CD4-positive, alpha-beta T cell treated with Interleukin-4 for 4 hours (primary cell): ENCODE measurements at places on chromosomes 5 and 9.

DNA sequence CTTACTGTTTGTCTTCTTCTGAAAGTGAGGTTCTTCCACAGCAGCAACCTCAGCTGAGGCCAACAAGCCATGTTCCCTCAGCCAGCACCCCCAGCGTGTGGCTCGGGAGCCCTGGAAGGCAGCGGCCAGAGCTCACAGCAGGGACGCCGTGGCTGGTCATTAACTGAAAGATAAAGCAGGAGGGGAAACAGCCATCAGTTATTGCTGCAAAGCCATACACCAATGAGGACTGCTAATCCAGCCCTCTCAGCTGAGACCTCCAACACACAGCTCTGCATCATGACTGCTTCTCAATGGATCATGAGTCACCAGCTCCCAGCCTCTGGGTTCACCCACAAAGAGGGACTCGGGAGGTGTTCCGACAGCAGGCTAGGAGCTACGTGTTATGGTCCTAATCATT, 24.3 kb downstream of the ABCA1 start:
- DNase-seq = no peak

DNA sequence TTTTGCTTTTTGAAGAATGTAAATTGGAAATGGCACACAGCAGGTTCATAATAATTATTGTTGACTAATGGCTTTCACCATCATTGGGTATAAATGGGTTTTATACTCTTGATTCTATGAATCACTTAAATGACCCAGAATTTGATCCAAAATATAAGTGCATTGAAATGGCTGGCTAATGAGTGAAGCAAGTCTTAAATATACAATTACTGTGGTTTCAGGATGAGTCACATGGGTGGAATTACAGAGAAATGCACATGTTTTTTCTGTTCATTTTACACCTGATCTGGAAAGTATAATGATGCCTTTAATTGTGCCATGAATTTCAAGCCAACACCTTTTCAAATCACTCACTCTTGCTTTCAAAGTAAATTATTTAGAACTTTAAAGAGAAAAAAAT, 380.8 kb upstream of the CD180 start:
- DNase-seq = no peak

DNA sequence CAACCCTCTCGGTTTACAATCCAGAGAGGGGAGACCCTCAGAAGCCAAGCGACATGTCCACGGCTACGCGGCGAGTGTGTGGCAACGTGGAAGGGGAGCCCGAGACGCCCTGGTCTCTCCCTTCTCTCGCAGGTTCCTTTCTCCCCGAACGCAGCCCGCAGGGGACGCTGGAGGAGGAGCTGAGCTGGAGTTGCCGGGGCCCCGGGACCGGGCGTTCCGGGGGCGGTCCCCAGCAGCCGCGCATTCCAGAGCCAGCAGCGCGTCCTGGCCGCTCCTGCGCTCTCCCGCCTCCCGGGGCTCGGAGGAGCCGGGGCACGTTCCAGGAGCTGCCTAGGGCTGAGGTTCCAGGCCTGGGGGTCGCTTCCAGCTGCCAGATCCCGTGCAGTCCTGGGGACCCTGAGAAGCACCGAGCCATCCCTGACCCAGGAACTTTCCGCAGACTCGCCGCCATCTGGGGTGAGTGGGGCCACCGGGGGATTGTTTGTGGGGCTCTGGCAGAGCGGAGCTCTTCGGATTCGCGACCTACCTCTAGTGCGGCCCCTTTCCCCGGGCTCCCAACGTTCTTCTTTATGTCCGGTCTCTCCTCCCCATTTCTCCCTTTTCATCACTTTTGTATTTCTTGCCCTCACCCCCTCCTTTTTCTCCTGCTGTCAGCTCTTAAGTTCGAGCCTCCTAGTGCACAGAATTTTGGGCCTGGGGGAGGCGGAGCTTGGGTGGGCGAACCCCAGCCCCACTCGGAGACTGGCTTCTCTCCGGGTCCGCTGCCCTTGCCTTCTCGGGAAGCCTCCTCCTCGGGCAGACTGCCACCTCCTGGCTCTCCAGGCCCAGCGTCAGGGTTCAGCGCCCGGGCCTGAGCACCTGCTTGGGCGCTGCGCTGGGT, at the start of gene SMIM3:
Gene SMIM3, plus strand, starts transcription at position 241 of the 880 bp plus-strand sequence. CDS start 16,684 bp downstream, outside the sequence.
- DNase-seq = peak; percentile 59

DNA sequence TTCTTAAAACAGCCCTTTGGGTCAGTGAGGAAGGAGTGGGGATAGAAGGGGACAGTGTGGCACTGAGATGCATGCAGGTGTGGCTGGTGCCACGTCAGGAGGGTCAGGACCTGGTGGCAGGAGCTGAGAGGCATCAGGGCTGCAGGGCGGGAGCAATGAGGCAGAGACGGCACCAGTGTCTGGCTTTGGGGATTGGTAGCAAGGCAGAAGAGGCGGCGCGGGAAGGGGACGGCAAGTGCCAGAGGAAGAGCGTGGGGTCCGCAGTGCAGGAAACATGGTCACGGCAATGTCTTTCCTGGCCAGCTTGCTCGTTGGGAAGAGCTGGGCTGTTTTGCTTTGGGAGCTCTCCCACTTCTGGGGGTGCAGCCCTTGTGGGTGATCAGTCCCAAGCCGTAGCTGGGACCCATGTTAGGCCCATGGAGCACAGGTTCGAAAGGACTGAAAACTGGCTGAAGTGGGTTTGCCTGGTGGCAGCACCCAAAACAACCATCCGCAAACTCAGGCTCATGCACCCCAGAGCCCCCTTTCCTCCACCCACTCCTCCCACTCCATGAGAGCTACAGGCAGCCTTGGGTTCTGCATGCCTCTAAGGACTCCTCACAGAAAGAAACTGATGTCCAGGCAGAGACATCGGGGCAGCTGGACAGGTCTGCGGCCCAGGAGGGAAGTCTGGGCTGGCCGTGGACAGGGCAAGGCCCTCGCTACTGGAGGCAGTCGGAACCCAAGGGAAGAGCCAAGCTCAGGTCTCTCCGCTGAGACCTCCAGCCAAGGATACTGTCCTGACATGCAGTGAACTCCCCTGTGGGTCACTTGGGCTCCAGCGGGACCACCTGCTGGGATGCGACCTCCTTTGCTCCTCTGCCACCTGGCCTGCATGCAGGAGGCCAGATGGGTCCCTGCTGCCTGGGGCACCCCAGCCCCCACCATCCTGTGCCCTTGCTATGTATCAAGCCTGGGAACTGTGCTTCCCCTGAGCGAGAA, 104.4 kb downstream of the ZNF354C start:
- no peak for DNase-seq

GRCh38 chr5:44862808-44863207, 54.1 kb downstream of the MRPS30 start:
- DNase-seq = no peak

GRCh38 chr5:156181656-156182055, 145.3 kb upstream of the SGCD start:
- DNase-seq = no peak

- DNase-seq = peak; percentile 78
Measured at GRCh38 chr9:131661568-131662288, 78.1 kb downstream of the RAPGEF1 start.
